ENCODE measurements at places on chromosomes 6 and 20. TPM values are rescaled to one million over a fixed set of nuclear protein-coding genes. Genes with fewer than 3 reads are reported as not detected.

Gene NKX2-2
- total RNA-seq = not detected

DNA sequence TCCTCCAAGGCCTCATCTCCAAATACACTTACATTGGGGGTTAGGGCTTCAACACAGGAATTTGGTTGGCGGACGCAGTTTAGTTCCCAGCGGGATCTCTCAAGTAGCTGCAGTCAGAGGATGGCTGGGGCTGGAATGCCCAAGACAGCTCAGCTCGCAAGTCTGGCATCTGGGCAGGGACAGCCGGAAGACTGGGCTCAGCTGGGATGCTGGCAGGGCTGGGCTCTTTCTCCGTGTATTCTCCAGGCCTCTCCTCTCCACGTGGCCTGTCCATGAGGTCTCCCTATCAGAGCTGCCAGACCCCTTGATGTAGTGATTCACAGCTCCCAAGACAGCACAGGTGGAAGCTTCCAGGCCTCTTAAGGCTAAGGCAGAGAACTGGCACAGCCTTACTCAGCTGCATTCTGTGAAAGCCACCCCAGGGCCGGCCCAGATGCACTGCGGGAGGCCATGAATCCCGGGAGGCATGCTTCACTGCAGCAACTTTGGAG lies 5.0 kb downstream of the FGD2 start:
- no peak for DNase-seq

Gene NRSN1
- total RNA-seq = not detected

DNA sequence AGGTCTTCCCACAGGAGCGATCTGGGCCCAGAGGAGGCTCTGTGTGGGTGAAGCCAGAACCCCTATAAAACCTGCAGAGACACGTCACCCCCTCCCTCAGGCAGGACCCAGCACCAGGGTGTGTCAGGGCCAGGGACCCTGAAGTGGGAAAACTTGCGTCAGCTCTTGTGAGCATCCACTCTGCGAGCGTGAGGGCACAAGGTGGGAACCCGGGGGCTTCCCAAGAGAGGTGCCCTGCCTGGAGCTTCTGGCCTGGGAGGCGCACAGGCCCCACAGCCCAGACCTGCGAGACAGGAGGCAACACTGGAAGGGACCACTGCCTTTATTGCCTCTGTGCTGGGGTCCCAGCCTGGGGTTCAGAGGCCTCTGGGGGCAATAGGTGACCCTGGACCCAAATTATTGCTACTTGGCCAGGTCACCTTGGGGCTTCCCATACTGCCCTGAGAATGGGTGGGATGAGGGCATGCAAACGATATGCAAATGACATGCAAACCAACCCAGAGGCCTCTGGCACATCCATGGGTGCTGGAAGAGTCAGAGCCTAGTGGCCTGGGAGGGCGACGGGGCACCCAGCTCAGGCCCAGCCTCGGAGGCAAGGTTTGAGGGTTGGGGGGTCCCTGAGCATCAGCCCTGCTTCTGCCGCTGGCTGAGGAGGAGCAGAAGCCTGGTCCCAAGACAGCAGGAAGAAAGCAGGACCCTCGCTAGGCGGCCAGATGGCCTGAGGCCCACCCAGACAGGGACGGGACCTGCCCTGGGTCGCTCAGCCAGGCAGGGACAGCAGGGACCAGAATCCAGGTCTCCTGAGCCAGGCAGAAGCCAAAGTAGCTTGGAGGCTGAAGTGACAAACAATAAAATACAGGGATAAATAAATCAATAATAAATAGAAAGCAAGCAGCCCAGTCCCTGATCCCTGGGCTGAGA lies 5.1 kb upstream of the C20orf144 start:
- DNase-seq = no peak

GRCh38 chr6:27867051-27867944 lies 44.9 kb downstream of the OR2B2 start:
- DNase-seq = peak; percentile 71
